ENCODE measurements at places on chromosomes 4 and X.

GRCh38 chr4:67366311-67366861 lies 178.9 kb downstream of the CENPC start:
- DNase-seq: peak; percentile 24

DNA sequence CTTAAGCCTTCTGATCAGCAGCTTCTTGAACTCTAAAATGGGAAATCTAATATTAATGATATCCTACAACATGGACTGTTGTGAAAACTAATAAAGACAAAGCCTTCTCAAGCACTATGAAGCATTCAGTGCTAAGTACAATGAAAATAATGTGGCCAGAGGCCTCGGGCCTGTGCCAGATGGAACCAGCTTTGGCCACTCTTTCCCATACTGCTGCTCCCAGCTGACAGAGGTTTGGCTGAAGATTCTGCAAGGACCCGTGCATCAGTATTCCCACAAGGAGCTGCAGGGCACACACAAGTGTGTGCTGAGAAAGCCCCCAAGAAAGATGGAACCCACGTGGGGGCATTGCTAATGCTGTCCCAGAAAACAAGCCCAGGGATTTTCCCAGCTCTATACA lies 60.5 kb upstream of the RPL34 start:
- no peak for DNase-seq

DNA sequence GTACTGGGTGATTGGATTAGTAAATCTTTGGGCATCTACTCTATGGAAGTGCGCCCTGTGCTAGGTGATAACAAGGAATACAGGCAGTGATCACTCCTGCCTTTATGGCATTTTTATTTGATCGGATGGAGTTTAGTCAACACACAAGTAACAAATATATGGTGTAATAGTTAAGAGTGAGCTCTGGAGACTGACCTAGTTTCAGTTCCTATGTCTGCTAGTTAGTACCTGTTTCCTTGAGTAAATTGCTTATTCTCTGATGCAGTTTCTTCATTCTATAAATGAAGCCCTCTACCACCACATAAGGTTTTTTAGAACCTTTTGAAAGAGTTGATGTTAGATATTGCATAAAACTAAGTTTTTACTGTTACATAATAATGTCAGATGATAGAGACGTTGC lies 134.6 kb downstream of the KDM6A start:
- DNase-seq: no peak

GRCh38 chr4:87057835-87058355 lies 123.1 kb downstream of the AFF1 start:
- no peak for DNase-seq

- no peak for DNase-seq
Observed at GRCh38 chr4:1405254-1405635, 997 bp downstream of the NKX1-1 start.

Data from HT-29 (cell line).